Neural progenitor cell (in vitro differentiated cells): ENCODE measurements at places on chromosomes 5 and 9. TPM values are rescaled to one million over a fixed set of nuclear protein-coding genes. Genes with fewer than 3 reads are reported as not detected.

The TUSC1 gene
- total RNA-seq, result 2.1 and 3.2 TPM in 2 replicates

The TRIM32 gene
- total RNA-seq, result 16.3 and 18.5 TPM in 2 replicates

The GTF3C5 gene
- 77.9 and 119 TPM in 2 replicates for total RNA-seq

- H3K27ac ChIP-seq, result no peak overlapping the region
- H3K4me1 ChIP-seq, result peaks cover 10% of the 10 kb centered on the region
- no peak overlapping the region for H3K4me3 ChIP-seq
These were observed 17.7 kb upstream of the ANKRD33B start for GRCh38 chr5:10546186-10546585.

- H3K27ac ChIP-seq, result no peak overlapping the region
- no peak overlapping the region for H3K4me3 ChIP-seq
- no peak for DNase-seq
- H3K36me3 ChIP-seq, result no peaks in the 10 kb centered on the region
- H3K27me3 ChIP-seq, result no peaks in the 10 kb centered on the region
These were observed 621.9 kb downstream of the DTWD2 start for GRCh38 chr5:118366429-118366828.

GRCh38 chr9:106035806-106036205 is 341.5 kb downstream of the TMEM38B start:
- peaks cover 12% of the 10 kb centered on the region for H3K4me1 ChIP-seq
- DNase-seq, result no peak
- no peak overlapping the region for H3K27ac ChIP-seq
- no peaks in the 10 kb centered on the region for H3K27me3 ChIP-seq

GRCh38 chr9:109307380-109308240 is 13.2 kb downstream of the EPB41L4B start:
- no peaks in the 10 kb centered on the region for H3K36me3 ChIP-seq
- H3K27ac ChIP-seq, result no peak overlapping the region
- no peak for DNase-seq
- H3K27me3 ChIP-seq, result no peaks in the 10 kb centered on the region

- peaks cover 14% of the 10 kb centered on the region for H3K4me1 ChIP-seq
- no peak for DNase-seq
- H3K36me3 ChIP-seq, result no peaks in the 10 kb centered on the region
- no peaks in the 10 kb centered on the region for H3K27me3 ChIP-seq
These were observed 500 bp upstream of the MRPL22 start for GRCh38 chr5:154940375-154940771.

DNA sequence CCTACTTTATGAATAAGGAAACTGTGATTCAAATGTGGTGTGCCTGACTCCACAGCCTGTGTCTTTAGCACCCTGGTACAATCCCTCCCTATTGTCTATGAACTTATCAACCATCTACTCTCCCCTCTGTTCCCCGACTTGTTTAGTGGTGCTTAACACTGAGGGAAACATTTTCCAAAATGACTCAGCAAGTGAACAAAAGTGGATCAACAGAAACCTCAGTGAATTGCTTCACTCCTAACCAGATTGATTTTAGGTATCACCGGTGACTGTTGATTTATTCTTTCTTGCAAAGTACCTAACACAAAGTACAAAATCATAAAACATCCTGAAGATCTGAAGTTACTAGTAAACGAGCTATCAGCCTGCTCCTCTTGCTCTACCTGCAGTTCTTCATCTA is 42.1 kb upstream of the RAPGEF6 start:
- H3K27me3 ChIP-seq, result no peaks in the 10 kb centered on the region
- no peaks in the 10 kb centered on the region for H3K36me3 ChIP-seq
- peaks cover 5% of the 10 kb centered on the region for H3K4me1 ChIP-seq

DNA sequence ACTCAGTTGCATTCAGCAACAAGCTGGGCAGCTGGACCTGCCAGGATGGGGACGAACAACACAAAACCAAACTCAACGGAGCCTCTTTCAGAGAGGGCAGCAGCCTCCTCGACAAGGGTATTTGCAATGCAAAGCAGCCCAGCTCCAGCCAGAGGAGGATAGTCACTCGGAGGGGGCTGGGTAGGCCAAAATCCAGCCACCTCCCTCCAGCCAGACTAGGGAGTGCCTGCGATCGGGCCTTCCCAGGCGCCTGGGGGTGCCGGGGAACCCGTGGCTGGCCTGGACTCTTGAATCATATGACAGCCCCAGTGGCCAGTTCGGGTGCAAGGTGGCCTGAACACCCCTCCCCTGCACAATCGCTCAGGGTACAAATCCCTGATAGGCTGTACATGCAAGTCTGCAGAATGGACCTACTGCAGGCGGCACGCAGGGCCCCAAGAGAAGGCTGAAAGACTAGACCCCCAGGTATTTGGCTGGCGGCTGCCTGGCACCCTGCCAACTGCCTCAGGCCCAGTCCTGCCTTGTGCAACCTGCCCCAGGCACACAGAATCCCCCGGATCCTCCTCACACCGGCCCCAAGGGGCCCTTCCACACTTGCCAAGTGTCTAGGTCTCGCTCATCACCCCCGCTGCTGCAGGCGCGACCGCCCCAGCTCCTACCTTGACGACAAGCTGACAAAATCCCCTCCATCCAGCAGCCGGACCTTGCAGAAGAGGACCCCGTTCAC is 1.3 kb downstream of the EEIG1 start:
- H3K4me1 ChIP-seq, result peaks cover 42% of the 10 kb centered on the region
- H3K36me3 ChIP-seq, result no peaks in the 10 kb centered on the region
- DNase-seq, result peak; percentile 68
- peak overlapping the region; percentile 83 for H3K4me3 ChIP-seq

DNA sequence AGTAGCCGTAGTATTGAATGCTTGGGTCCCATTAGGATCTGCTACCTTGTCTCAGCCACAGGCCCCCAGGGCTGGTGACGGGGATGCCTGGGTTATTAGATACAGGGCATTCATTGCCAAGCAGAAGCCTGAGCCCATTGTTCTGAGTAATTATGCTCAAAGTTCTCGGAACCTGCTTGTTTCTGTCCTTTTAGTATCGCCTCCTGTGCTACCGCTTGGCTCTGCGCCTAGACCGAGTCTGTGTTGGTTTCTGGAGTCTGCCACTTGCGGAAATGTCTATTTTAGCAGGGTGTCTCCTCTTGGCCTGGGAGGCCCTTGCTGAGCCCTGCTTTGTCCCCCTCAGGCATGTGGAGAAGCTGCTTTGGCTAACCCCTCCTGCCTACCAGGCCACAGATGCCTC is 506.1 kb downstream of the BNC2 start:
- no peaks in the 10 kb centered on the region for H3K36me3 ChIP-seq
- no peak overlapping the region for H3K27ac ChIP-seq
- no peak for DNase-seq
- no peaks in the 10 kb centered on the region for H3K27me3 ChIP-seq
